Activated T-helper 1 cell treated with anti-CD3 and anti-CD28 coated beads, Interleukin-12 subunit alpha, Interleukin-12 subunit beta, Interleukin-2, Interleukin-4 antibody, amounts not matched to agents 30 ng/mL and 10 ng/mL and 1 ng/mL, durations not matched to agents 14 hours and 24 hours and 36 hours (primary cell): ENCODE measurements at places on chromosomes 11 and 22. TPM values are rescaled to one million over a fixed set of nuclear protein-coding genes. Genes with fewer than 3 reads are reported as not detected.

GRCh38 chr11:86984701-86985100 is 29.5 kb upstream of the FZD4 start:
- DNase-seq = no peak

- DNase-seq = no peak
Observed at GRCh38 chr11:18245396-18245795, 3.1 kb downstream of the SAA2 start.

DNA sequence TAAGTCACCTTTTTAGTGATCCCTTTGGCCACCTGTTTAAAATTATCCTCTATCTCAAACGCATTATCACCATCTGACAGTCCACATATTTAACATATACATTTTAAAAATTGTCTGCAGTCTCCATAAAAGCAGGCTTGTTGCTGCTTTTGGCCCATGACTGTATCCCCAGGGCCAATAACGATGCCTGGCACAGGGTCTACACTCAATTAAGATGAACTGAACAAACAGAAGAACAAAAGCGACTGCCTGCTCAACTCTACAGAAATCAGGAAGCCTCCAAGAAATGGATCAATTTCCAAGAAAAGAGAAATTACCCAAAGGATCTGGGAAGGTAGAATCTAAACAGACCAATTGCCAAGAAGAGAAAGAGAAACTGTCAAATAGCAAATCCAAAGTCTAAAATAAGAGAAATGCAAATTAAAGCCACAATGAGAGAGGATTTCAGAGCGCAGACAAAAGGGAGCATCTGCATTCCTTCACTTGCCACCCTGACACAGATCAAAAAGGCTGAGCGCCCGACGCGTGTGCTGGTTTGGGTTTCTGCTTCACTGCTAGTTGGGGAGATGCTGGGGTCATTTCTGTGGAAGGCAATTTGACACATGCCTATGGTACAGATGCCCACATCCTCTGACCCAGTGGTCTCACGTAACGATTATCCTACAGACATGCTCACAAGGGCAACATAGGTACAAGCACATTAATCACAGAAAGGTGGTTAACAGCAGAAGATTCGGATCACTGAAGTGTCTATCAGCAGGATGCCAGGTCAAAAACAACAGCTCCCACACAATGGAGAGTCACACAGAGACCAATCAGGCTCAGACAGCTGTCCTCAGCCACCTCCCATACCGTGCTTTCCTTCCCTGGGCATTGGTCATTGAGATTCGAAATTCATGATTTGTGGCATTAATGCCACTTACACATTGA is 55.9 kb downstream of the SHISAL1 start:
- no peak for DNase-seq

GRCh38 chr22:35375031-35375430 is 5.9 kb upstream of the HMOX1 start:
- no peak for DNase-seq

Gene IFITM1
- total RNA-seq = 208 and 214 TPM in 2 replicates

Gene ELFN2
- total RNA-seq = 0.05 and 0.08 TPM in 2 replicates
